Spinal cord (tissue), 10 donors: ENCODE measurements at places on chromosomes 7 and 10. TPM values are rescaled to one million over a fixed set of nuclear protein-coding genes. Genes with fewer than 3 reads are reported as not detected.

Gene ARPC1A
- total RNA-seq = 99.9 TPM

Gene TRPV5
- total RNA-seq = not detected

Gene CYREN
- 51.8 TPM for total RNA-seq

Gene ADAP1
- total RNA-seq = 30.8 TPM

Gene NUTM2B
- 0.20 TPM for total RNA-seq

Gene NEURL1
- total RNA-seq = 10.9 TPM

Gene PLEKHS1
- total RNA-seq = 0.11 TPM

Gene FKBP6
- 0.11 TPM for total RNA-seq

Gene WDR11
- total RNA-seq = 77.6 TPM

Gene ERVW-1
- total RNA-seq = not detected

Gene SH2D4B
- 0.11 TPM for total RNA-seq

Gene AKR1C2
- 33.4 TPM for total RNA-seq

Gene LRRC61
- 8.1 TPM for total RNA-seq

Gene CISD1
- total RNA-seq = 73.4 TPM

Gene BTRC
- 20.1 TPM for total RNA-seq

Gene SPDYE5
- 0.11 TPM for total RNA-seq

Gene LIPK
- not detected for total RNA-seq

Gene NACAD
- 11.8 TPM for total RNA-seq

Gene GIMAP4
- total RNA-seq = 46.2 TPM

Gene ACTL6B
- total RNA-seq = 16.5 TPM

Gene TRPV6
- total RNA-seq = 0.66 TPM

Gene KIFBP
- total RNA-seq = 44.2 TPM

Gene NME8
- 0.59 TPM for total RNA-seq

Gene IDI2
- 0.11 TPM for total RNA-seq

Gene NKX1-2
- total RNA-seq = 1.3 TPM

Gene ZEB1
- 112 TPM for total RNA-seq

Gene COL17A1
- 0.61 TPM for total RNA-seq

Gene HSPA12A
- total RNA-seq = 106 TPM

Gene MMRN2
- total RNA-seq = 33.5 TPM

Gene PNLIPRP3
- not detected for total RNA-seq

Gene CDH23
- total RNA-seq = 16.4 TPM

Gene ASB4
- 0.72 TPM for total RNA-seq

Gene PFKFB3
- 26.0 TPM for total RNA-seq

Gene ENO4
- total RNA-seq = 6.3 TPM

Gene CALML3
- not detected for total RNA-seq

Gene TCF7L2
- 14.5 TPM for total RNA-seq

Gene SPDYE16
- total RNA-seq = not detected

Gene CYTH3
- 24.8 TPM for total RNA-seq

Gene PAPOLB
- 1.5 TPM for total RNA-seq

Gene PRKAG2
- 46.1 TPM for total RNA-seq

Gene PGAM2
- 10.7 TPM for total RNA-seq

Gene PRXL2A
- 69.7 TPM for total RNA-seq

Gene ZNF518A
- total RNA-seq = 82.6 TPM

Gene MICALL2
- total RNA-seq = 13.1 TPM

Gene TMEM184A
- total RNA-seq = 0.33 TPM

Gene CLDN3
- total RNA-seq = 3.9 TPM

Gene RAB19
- 0.99 TPM for total RNA-seq

Gene ASAH2
- total RNA-seq = 3.5 TPM

Gene FAM25C
- total RNA-seq = not detected

Gene MNX1
- 1.2 TPM for total RNA-seq

Gene ADAMTS14
- 4.7 TPM for total RNA-seq

Gene TWIST1
- total RNA-seq = 6.5 TPM

Gene LRRN3
- 84.8 TPM for total RNA-seq

Gene CTAGE4
- total RNA-seq = 0.33 TPM

Gene AMPH
- total RNA-seq = 37.3 TPM

Gene LDB3
- 0.66 TPM for total RNA-seq
